ENCODE measurements at places on chromosomes 11 and 22.

DNA sequence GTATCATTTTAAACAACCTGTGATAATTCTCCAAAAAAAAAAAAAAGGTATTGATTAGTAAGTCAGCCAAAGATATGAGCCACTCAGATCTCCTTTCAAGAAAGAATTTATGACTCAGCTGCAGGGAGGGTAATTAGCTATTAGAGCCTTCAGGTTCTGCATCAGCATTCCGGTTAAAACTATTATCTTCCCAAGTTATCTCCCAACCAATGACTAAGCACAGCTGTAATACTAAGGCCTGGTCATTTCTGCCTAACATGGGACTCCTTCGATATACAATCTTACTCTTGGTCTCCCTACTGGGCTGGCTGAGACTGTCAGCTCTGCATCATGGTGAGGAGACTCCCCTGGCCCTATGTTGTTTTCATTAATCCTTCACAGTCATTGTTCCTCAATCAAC lies 60.4 kb downstream of the SBF2 start:
- no peak for DNase-seq

DNA sequence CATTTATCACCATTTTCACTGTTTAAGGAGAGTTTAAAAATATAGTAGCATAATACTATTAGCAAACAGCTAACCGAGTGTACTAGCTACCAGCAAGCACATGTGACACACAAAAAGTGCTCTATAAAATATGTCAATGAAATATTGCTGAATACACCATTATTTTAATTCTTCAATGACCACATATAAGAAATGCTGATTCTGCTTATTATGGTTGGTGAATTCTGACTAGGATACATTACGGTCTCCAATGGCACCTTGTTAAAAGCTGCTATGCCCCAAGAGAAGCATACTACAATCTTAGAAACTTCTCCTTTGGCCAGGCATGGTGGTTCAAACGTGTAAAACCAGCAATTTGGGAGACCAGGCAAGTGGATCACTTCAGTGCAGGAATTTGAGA lies 129.8 kb downstream of the MRTFA start:
- no peak for DNase-seq

GRCh38 chr11:117319214-117319840 lies 3.3 kb upstream of the BACE1 start:
- DNase-seq: peak; percentile 89

DNA sequence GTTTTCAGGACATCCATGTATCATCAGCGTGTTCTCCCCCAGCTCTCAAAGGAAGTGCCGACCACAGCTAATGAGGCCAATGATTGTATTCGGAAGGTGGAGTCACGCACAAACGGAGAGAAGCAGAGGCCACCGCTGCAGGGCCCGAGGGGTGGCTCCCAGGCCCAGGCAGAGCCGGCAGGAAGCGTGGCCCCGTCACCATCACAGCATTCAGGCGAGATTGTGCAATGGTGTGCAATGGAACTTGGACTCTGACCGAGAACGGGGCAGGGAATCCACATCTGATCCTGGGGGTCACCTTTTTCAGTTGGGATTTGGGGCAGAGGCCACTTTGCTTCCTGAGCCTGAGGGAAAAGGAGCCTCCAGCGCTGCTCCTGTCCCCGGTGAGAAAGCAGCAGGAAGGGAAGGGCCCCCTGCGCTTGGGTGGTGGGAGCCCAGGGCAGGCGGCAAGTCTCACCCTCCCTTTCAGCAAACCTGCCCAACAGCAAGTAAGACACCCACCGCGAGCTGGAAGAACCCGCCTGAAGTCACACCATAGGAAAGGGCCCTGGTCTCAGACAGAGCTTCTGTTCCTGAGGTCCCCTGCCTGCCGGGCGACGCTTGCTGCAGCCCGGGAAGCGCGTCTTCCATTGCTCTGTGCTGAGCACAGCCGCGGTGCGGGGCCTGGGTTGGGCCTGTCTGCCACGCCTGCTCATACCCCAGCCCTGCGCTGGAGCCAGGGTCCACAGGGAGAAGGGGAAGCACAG lies 1430.7 kb downstream of the BRD1 start:
- DNase-seq: no peak

DNA sequence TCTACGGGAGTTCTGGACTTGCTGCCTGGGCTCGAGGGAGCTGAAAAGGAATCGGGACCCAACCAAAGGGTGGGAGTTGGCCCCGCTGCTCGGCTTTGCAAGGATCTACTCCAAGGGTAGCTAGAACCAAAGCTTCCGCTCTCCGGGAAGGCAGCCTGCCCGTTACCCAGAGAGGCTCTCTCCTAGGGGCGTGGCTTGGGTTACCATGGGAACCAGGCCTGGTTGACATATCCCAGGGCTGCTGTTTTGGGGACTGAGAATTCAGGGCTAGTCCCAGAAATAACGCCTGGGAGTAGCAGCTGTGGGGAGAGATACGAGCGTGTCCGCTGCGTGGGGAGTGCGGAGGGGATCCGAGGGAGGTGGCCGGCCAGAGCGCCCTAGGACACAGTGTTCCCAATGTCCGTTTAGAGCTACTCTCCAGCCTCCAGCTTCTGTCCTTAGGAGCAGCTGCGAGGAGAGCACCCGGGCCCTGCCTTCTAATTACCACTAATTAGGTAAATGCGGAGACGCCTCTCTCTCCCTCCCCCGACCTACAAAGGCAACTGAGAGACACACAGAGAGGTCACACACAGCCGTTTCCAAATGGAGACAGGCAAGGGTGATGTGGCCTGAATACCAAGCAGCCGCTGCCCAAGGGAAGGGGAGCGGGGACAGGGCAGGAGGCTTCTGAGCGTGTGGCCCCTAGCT lies 141.6 kb upstream of the CADM1 start:
- peak; percentile 59 for DNase-seq
